Fibroblast of mammary gland (primary cell): ENCODE measurements at places on chromosomes 16 and 17.
A peak's percentile ranks its signal among the peaks of the same experiment; 100 is the strongest.

DNA sequence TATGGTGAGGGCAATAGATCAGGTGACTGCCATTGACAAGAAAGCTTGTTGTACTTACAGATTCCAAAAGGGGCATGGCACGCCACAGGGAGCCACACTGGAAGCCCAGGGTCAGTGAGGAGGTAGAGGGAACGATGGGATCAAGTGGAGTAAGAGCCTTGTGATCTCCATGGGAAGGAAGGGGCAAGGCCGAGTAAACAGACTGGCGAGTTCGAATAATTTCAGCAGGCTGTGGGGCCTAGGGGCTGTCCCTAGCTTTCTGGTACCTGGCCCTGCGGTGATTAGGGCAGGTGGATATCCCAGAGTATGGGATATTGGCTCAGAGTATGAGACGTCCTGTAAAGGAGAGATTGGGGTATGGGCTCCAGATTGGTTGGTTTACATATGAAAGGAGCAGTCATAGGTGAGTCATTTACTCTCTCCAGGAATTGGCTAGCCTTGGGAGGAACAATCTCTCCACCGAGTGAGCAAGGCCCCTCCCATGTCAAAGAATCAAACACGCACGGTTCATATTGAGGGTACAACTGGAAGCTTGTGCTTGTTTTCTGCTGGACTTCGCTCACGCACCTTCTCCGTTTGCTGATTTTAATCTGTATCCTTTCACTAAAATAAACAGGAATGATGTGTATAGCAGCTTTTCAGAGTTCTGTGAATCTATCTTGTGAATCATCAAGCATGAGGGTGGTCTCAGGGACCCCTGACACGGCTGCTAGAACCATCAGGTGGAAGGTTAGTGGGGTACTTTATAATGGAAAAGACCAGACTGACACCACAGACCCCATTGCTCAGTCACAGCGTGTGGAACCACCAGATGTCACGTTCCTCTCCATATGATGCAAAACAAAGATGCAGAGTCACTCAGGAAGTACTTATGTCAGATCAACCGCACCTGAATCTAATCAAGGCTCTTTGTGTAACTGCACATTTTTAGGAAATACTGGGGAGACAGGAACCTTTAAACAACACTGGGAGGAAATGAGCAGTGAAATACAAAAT, 27.9 kb downstream of the GABARAPL2 start:
- peak; percentile 85 for DNase-seq

- no peak for DNase-seq
Observed at GRCh38 chr17:61464843-61465180, 12.6 kb downstream of the TBX4 start.

DNA sequence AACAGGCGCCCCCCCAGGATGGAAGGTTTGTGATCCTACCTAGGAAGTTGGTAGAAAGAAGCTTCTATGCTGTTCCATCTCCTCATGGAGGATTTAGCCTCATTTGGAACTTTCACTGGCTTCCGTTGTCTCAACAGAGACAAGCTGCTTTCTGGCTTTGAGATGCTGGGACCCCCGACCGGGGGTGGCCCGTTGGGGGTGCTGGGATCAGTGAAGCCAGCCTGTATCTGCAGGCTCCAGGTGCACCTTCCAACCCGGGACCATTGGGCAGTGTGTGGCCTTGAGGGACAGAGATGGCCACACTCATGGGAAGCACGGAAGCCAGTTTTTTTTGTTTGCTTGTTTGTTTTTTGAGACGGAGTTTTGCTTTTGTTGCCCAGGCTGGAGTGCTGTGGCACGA, 15.4 kb downstream of the CIBAR2 start:
- DNase-seq, result no peak

DNA sequence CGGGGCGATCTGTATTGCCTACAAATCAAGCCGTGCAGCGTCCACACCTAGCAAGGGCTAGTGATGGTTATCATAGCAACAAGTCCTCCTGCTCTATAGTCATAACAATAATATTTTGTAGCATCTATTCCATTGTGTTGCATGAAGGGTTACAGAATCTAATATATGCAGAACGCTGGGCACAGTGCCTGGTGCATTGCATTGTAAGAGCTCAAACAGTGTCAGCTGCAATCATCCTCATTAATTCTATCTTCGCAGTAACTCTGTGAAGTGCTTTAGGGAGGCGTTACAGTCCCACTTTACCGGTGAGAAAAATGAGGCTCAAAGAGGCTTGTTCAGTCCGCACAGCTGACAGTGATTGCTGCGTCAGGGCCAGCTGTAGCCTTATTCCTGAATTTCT, 149.4 kb downstream of the RBFOX1 start:
- no peak for DNase-seq

GRCh38 chr16:68374246-68374805, 63.5 kb downstream of the PRMT7 start:
- DNase-seq, result no peak

DNA sequence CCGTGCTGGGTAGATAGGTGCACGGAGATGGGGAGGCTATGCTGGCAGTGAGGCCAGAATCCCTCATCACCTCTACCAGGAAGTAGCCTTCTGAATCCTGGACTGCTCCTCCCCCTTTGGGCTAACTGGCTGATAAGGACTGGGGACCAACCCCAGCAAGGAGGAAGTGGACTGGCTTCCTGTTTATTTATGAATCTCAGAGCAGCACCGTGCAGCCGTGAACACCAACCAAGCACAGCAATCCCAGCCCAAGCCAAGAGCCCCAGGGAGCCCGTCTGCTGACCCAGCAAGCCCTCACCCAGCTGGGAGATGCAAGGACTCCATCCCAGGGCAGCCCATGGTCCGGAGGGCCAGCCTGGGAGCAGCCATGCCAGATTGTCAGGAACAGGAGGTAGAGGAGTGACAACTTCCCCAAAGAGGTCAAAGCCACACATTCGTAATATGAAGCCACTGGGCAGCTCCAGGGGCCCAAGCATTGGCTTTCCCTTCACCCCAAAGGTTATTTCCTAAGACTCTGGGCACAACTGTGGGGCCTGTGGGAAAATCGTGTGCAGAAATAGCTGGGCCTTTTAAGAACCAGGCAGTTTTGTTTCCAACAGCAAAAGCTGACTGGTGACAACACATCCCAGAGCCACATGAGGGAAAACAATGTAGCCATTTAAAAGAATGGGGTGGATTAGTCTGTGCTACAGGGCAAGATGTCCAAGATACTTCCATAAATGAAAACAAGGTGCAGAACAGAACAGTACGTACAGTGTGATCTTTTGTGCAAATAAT, 23.9 kb downstream of the PHB1 start:
- DNase-seq, result no peak

DNA sequence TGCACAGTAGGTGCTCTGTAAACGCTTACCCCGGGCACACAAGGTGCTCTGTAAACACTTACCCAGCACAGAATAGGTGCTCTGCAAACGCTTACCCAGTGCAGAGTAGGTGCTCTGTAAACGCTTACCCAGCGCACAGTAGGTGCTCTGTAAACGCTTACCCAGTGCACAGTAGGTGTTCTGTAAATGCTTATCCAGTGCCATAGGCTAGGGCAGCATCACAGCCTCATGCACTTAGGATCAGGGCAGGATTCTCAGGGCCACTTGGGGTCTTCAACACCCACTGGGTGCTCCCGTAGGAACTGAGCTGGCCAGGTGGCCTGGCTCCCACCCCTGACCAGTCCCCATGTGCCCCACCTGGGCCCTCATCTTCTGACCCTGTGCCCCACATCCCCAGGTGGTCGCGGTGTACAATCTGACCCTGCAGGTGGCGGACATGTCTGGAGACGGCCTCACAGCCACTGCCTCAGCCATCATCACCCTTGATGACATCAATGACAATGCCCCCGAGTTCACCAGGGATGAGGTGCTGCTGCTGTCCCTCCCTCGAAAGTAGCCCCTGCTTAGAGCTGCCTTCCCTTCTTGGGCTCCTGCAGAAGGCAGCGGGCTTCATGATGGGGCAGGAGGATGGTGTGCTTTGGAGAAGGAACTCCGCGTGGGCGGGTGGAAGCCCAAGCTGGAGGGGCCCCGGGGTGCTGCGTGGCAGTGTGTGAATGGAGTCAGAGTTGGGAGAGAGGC, 13.1 kb downstream of the SLC22A31 start:
- peak; percentile 7 for DNase-seq

DNA sequence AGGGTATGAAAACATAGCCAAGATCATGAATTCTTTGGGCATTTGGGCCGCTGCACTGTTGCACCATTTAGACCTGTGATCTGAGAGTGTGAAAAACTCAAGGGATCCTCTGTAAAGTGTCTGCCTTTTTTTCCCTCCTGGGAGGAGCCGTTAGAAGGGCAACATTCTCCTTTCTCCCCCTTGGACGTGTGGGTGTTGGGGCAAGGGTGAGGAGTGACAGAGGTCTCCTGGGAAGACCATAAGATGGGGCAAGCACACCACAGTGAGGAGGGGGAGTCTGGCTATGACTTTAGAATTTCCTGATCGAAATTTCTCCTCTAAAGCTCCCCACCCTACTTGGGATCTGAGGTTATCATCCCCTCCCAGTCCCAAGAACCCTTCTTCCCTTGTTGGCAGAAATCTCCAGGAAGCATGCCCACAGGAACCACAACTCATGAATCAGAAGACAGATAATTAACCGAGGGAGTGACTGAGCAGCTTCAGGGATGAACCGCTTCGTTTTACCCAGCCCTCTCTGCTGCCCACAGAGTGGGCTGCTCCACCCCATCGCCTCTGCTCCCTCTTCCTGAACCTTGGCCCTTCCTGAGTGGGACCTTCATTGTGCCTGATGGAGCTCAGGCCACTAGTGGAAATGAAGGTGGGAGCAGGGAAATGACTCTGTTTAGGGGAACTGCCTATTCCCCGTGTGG, 4.2 kb downstream of the ITGB3 start:
- DNase-seq, result peak; percentile 90

DNA sequence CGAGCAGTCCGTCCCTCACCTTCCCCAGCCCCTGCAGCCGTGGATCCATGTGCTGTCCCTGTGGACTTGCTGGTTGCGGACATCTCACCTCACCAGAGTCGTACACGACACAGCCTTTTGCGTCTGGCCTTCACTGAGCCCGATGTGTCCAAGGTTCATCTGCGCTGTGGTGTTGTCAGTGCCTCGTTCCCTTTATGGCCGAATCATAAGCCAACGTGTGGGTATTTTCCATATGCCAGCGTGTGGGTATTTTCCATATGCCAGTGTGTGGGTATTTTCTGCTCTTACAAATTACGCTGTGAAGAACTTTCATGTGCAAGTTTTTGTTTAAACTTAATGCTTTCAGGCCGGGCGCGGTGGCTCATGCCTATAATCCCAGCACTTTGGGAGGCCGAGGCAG, 31.6 kb downstream of the TBCD start:
- DNase-seq, result no peak

DNA sequence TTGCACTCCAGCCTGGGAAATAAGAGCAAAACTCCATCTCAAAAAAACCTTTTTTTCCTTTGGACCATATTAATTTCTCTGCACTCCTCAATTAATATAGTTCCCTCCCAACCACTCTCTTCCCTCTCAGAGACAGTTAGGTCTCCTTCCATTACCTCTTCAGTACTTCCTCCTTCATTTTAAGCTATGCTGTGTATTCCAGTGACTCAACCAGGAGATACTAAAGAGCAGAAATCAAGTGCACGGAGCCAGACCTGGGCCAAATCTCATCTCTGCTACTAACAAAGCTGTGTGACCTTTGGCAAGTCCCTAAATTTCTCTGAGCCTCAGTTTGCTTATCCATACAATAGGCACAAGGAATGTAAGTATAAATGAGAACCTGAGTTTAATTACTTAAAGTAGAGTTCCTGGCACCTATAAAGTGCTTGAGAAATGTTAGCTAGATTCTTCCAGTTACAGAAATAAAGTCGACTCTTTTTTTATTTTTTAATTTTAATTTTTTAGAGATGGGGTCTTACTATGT, 8.5 kb downstream of the PECAM1 start:
- DNase-seq, result no peak

DNA sequence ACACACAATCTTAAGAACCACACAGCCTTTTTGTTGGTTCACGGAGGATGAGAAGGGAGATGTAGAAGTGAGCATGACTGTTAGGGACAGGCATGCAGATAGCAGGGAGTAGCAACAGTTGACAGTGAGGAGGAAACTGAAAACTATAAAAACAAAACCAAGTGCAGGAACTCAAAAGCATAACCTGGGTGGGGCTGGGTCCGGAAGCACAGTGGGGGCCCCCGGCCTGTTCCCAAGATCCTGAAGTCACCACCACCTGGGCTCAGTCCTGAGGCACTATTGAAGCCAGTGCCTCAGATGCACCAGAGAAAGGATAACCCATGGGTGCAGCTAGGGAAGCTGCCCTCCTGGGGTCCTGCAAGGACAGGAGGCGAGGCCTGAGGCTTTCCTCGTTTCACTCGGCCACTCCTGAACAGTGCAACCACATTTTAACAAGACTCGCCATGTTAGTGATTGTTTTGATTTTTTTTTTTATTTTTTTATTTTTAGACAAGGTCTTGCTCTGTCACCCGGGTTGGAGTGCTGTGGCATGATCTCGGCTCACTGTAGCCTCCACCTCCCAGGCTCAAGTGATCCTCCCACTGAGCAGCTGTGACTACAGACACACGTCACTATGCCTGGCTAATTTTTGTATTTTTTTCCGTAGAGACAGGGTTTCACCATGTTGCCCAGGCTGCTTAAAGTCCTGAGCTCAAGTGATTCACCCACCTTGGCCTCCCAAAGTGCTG, 27.7 kb upstream of the CBX4 start:
- peak; percentile 39 for DNase-seq

DNA sequence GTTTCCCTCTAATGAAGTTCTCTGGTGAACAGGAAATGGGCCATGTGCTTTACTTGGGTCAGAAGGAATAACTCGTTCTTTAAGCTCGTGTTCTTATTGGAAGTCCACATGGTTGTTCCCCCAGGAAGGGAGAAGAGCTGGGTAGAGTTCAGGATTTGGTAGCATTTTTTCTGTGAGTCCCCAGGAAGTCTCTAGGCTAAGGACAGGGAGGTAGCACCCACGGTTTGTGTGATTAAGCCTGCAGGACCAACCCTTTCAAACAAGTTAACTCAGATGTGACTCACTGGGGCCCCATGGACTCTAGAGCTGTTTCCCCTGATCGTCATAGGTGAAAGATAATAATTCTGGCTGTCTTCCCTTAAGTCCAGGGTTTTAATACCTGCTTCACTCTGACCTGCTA, 16.4 kb downstream of the SAP30BP start:
- peak; percentile 73 for DNase-seq

DNA sequence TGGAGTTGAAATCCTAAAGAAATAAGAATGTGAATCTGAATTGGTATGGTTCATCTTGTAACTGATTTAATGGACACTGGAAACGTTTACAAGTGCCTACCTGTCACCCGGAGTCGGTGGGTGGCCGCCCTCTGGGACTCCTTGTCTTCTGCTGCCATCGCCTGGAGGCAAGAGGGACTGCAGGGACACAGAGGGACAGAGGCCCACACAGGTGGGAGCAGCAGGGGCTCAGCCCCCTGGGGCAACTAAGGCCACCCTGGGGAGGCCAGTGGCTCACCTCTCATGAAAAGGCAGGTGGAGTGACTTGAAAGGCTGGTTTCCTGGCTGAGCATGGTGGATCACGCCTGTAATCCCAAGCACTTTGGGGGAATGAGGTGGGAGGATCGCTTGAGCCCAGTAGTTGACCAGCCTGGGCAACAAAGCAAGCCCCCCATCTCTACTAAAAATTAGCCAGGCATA, 23.2 kb downstream of the TMEM92 start:
- peak; percentile 66 for DNase-seq

- no peak for DNase-seq
Observed at GRCh38 chr16:87815567-87815966, 49.8 kb upstream of the KLHDC4 start.
